ENCODE measurements at places on chromosomes 3 and 15. TPM values are rescaled to one million over a fixed set of nuclear protein-coding genes. Genes with fewer than 3 reads are reported as not detected.

DNA sequence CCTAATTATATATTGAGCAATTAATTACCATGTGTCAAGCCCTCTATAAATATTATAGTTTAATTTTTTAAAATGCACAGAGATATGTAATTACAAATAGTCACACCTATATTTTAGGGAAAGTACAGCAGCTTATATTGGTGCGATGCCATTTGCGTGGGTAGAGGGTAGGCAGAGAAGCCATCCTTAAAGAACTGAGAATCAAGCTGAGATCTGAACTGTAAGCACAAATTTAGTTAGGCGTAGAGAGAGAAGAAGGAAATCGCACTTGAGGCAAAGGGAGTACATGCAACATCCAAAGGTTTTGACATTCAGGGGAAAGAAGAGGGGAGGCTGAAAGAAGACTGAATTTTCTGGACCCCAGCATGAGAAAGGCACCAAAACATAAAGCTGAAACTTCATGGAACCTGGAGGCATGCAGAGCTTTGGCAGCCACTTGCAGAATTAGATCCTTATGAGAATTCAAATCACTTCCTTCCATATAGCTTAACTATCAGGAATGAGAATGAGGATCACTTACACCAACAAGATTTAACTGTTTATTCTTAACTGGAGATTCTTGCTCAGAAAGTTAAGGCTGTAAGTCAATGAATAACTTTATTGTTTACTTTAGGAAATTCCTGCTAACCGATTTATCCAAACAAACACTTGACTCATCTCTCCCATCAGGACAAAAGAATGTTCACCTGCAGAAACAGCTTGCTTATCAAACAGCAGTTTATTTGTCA lies 114.3 kb downstream of the TGFBR2 start:
- DNase-seq, result no peak

DNA sequence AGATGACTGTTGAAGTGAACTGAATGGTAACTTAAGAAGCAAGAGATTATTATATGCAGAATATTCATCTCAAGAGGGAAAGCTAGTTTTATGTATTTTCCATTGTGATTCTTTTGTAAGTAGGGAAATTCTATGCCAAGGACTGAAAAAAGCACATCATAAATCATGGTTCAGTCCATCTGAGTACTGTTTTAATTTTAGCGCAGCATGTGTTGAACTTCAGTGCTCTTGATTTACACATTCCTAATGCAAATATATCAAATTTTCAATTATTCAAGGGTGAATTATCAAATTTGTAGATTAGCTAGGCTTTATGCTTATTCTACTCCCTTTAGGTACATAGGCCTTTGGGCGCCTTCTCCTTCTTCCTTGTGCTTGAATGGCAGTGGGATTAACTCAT lies 50.3 kb upstream of the TCF12 start:
- DNase-seq, result no peak

DNA sequence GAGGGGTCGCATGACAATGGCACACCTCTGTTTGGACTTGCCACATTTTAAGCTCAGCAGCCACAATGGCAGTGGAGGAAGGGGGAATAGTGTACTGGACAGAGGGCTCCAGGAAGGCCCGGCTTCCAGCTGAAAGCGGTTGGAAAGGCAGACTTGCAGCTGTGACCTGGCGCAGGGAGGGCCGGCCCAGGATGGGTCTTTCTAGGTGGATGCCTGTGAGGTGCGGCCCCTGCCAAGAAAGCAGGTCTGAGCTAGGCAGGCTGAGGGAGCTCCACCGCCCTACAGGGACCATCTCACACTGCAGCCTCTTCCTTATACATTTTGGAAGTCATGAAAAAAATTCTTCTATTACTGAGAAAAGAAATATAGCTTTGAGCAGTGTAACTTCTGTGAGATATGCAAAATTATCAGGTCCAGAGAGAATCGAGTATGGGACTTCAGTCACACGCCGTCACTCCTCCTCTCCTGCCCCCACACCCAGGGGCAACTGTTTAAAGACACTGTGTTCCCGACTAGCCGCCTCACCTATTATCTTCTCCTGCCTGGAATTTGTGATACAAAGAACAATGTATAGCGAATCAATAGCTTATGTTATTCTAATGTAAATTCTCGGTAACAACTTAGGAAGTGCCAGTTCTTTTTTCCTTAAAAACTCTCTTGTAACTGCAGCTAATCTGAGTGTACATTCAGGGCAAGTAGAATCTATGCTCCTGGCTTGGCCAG lies 331.0 kb downstream of the OCA2 start:
- DNase-seq, result no peak

DNA sequence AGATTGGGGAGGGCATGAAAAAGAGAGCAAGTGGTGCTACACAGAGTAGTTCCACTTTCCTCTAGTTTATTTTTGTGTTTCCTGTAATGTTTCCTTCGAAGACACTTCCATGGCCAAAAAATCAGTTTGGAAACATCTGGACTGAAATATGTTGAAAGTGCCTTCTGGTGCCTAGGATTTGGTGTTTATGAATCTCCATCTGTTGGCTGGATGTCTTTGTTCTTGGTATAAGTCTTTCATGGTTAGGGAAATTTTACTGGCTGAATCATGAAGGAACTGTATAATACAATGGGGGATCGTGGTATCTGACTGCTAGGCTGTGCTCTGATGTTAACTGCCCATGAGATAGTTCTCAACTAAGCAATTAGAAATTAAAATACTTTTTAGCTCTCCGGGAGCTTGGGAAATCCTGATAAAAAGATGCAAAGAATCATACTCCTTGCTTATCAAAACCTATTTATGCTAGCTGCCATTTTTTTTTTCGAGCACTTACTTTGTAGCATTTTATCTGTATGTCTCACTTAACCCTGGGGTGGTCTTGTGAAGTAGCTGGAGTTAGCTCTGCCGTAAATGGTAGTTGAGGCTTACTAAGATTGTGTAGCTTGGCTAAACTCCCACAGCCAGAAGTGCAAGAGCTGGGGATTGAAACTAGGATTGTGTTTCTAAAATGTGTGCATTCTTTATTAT lies 21.9 kb downstream of the AKAP13 start:
- no peak for DNase-seq

The FBXO40 gene
- not detected for total RNA-seq

The EXD1 gene
- total RNA-seq, result not detected
